ENCODE measurements at places on chromosomes 11 and 22.

DNA sequence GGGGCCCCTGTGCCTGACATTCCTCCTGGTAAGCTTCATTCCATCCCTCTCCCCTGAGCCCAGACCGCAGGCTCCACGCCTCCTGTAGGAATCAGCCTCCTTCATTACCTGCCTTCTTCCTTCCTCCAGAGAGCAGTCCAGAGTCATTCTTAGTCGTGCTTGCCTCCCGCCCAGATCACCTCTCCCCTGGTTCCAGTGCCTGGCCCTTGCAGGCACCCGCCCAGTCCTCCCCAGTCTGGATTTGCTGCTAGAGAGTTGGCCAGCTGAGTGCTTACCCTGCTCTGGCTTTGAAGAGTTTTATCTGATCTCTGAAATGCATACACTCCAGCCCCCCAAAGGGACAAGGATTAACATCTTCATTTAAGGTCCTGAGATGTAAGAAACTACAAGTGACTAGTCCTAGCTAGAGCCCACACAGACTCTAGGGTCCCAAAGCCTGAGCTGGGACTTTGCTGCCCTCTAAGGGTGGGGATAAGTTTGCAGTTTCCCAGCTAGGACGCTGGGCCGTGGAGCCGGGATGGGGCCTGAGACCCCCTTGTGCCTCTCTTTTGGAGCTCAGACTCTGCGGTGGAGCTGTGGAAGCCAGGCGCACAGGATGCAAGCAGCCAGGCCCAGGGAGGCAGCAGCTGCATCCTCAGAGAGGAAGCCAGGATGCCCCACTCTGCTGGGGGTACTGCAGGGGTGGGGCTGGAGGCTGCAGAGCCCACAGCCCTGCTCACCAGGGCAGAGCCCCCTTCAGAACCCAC, 1.6 kb downstream of the NR1H3 start:
- no peak for DNase-seq

- no peak for DNase-seq
These were observed 2.1 kb downstream of the FNBP4 start for GRCh38 chr11:47765086-47765485.

- DNase-seq: no peak
These were observed 2.1 kb upstream of the CDKN1C start for GRCh38 chr11:2887515-2888195.

DNA sequence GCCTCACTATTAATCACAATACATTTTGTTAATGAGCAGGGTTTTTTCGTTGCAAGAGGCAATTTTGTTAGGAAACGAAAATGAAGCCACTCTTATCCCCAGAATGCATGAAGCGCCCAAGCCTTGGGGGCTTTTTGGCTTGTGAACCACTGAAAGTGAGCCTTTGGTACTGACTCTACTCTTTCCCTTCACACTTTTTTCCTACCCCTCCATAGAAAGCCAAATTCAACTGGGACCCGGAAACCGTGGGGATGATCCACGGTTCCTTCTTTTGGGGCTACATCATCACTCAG, 4.8 kb downstream of the SLC17A6 start:
- no peak for DNase-seq

DNA sequence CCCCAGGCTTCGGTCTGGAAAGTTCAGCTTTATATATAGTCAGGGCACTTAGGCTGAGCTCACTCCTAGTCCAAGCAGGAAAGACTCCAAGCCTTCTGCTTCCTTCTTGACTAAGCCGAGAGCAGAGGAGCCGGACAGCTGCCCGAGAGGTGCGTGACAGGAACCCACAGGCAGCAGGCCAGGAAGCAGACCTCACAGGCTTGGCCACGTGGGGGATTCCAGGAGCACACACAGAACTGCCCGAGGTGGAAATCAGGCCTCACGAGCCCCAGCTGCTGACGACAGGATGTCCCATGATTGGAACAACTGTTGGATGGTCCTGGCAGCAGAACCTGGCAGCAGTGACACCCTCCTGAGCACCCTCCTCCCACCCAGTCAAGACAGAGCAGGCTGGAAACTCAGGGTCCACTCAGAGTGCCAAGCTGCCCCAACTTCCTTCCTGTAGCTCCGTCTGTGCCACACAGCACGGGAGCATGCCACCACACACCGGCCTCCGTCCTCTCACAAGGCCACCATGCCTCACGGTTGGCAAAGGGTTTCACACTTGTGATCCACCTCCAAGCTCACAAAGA, 5.4 kb downstream of the PLA2G6 start:
- no peak for DNase-seq

DNA sequence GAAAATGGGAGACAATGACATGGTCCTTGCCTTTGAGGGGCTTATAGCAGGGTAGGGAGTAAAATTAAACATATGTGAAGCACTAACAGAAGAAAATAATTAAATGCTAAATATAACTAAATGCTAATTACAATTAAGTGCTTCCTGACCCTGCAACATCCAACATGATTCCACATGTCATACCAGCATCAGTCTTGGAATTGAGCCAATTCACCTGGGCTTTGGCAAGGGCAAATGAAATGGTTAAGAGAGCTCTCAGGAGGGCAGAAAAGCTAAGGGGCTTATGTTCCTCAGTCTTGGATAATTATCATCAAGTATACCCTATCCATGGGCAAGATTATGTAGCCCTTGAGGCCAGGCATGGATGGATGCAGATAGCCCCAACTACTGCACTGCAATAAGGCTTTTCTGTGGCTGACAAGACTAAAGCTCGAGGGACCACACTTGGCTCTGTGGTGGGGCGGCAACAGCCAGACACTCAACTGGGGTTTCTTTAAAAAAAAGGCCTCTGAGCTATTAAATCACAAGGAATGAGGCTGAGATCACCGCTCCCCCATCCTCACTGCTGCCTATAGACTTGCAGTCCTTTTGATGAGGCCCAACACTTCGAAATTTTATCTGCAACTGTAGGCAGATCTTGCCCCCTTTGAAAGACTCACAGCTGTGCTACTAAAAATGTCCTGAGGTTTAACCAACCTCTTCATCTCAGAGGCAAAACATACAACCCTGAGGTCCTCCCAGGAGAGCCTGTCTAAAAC, 39.0 kb downstream of the IL18BP start:
- no peak for DNase-seq

GRCh38 chr11:10275714-10276113, 18.3 kb downstream of the SBF2 start:
- no peak for DNase-seq
